ENCODE measurements at places on chromosomes 4 and X.

- peaks cover 7% of the 10 kb centered on the region for H3K4me1 ChIP-seq
- no peak overlapping the region for H3K4me3 ChIP-seq
- H3K36me3 ChIP-seq = peaks cover 66% of the 10 kb centered on the region
- DNase-seq = no peak
- H3K27ac ChIP-seq = no peak overlapping the region
Observed at GRCh38 chr4:185317880-185318279, 77.8 kb downstream of the LRP2BP start.

DNA sequence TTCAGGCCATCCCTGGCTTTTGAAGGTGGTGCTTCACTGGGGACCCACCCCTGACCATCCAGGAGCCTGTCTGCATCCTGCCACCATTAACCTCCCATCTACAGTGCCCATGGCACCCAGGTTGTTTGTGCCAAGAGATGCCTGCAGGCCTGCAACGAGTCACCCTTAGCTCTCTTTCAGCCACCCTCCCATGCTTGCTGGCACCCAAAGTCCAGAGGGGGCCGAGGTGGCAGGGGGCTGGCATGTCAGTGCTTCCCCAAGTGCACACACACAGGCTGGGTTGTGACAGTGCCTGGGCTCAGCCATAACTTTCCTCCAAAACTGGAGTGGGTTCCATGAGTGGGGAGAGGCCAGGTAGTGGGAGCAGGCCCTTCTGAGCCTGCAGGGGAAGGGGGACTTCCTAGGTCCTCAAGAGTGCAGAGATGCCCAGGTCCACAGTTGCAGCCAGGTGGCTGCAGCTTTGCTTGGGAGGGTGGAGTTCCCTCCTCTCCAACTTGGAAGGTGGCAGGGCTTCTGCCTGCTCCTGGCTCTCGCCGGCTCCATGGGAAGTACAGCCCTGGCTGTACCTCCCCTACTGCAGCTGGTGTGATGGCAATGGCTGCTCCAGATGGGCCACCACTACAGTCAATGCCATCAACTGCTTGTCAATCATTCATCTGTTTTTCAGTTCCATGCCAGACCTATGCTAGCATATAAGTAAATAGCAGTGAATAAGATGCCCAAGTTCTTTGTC lies 235.9 kb upstream of the GIMD1 start:
- no peaks in the 10 kb centered on the region for H3K36me3 ChIP-seq
- DNase-seq = no peak
- no peaks in the 10 kb centered on the region for H3K4me1 ChIP-seq

- peaks cover 24% of the 10 kb centered on the region for H3K4me1 ChIP-seq
- DNase-seq = no peak
- peak overlapping the region; percentile 81 for H3K4me3 ChIP-seq
- peaks cover 61% of the 10 kb centered on the region for H3K27me3 ChIP-seq
Observed at GRCh38 chrX:134174273-134174660, 62.7 kb upstream of the CCDC160 start.

DNA sequence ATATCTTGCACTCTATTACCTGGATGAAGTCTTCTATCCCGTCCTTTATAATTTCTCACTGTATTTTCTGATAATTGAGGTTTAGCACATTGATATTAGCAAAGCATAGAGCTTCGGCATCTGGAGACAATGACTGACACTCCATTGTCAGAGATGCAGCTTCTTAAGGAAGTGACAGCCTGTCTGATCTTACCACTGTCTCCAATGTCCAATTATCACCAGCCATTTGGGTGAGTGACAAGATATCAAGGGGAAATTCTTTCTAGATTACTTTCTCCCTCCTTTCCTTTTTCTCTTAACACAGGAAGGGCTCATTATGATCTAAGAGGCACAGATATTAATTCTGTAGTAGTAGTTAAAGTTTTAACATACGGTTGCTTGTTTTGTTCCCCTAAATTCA lies 86.4 kb downstream of the LDB2 start:
- DNase-seq = no peak
- no peaks in the 10 kb centered on the region for H3K4me1 ChIP-seq
- no peaks in the 10 kb centered on the region for H3K27me3 ChIP-seq
- no peaks in the 10 kb centered on the region for H3K36me3 ChIP-seq
- no peak overlapping the region for H3K4me3 ChIP-seq

GRCh38 chrX:20445109-20445508 lies 178.4 kb upstream of the RPS6KA3 start:
- peaks cover 9% of the 10 kb centered on the region for H3K27me3 ChIP-seq
- H3K36me3 ChIP-seq = no peaks in the 10 kb centered on the region
- no peak overlapping the region for H3K27ac ChIP-seq
- peaks cover 44% of the 10 kb centered on the region for H3K4me1 ChIP-seq
- H3K4me3 ChIP-seq = no peak overlapping the region

- H3K4me3 ChIP-seq = no peak overlapping the region
- H3K27me3 ChIP-seq = peaks cover 7% of the 10 kb centered on the region
- H3K36me3 ChIP-seq = no peaks in the 10 kb centered on the region
- no peak overlapping the region for H3K27ac ChIP-seq
- DNase-seq = no peak
Observed at GRCh38 chrX:126820700-126821420, 1.3 kb downstream of the PRR32 start.

- H3K4me1 ChIP-seq = peaks cover 4% of the 10 kb centered on the region
- H3K36me3 ChIP-seq = no peaks in the 10 kb centered on the region
- no peak for DNase-seq
- H3K4me3 ChIP-seq = no peak overlapping the region
- H3K27me3 ChIP-seq = peaks cover 32% of the 10 kb centered on the region
Observed at GRCh38 chr4:146154057-146154456, 21.5 kb upstream of the LSM6 start.

DNA sequence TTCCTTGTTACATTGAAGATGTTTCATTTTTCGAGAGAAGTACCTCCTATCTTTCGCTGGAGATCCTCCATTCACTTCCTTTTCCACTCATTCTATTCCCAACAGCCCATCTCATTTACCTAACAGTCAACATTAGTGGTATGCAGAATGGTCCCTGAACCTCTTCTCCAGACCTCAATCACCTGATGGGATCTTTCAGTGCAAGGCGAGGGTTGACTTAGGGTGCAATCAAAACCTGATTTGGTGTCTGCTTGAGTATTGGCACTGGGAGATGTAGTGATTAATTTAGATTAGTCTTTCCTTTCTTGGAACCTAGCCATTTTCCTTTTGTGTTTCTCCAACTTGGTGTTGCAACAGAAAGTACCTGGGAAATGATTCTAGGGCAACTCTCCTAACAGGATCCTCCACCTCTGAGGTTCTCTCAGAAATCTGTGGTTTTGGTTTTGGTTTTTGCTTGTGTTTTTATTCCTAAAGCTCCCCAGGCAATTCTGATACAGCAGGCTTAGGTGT lies 18.4 kb downstream of the DDX3X start:
- peaks cover 58% of the 10 kb centered on the region for H3K4me1 ChIP-seq
- no peak overlapping the region for H3K4me3 ChIP-seq
- H3K27ac ChIP-seq = peak overlapping the region; percentile 11
- H3K27me3 ChIP-seq = no peaks in the 10 kb centered on the region
- no peak for DNase-seq
- H3K36me3 ChIP-seq = peaks cover 44% of the 10 kb centered on the region

- no peaks in the 10 kb centered on the region for H3K4me1 ChIP-seq
- H3K36me3 ChIP-seq = no peaks in the 10 kb centered on the region
- no peak overlapping the region for H3K27ac ChIP-seq
- H3K4me3 ChIP-seq = no peak overlapping the region
Observed at GRCh38 chr4:138229160-138229559, 13.0 kb downstream of the SLC7A11 start.

- H3K4me3 ChIP-seq = no peak overlapping the region
- peaks cover 6% of the 10 kb centered on the region for H3K27me3 ChIP-seq
- no peak for DNase-seq
- peaks cover 2% of the 10 kb centered on the region for H3K36me3 ChIP-seq
- no peaks in the 10 kb centered on the region for H3K4me1 ChIP-seq
- no peak overlapping the region for H3K27ac ChIP-seq
Observed at GRCh38 chrX:110153244-110153643, 150.3 kb downstream of the TMEM164 start.

GRCh38 chr4:16007471-16008095 lies 44.6 kb upstream of the FGFBP2 start:
- no peaks in the 10 kb centered on the region for H3K4me1 ChIP-seq
- no peak for DNase-seq
- H3K27ac ChIP-seq = no peak overlapping the region
- H3K27me3 ChIP-seq = peaks cover 30% of the 10 kb centered on the region
- H3K36me3 ChIP-seq = no peaks in the 10 kb centered on the region

- no peak within 1 kb of the TSS for H3K4me3 ChIP-seq
- DNase-seq = no peak
- H3K4me1 ChIP-seq = no peaks in the 10 kb centered on the region
- peaks cover 58% of the 10 kb centered on the region for H3K27me3 ChIP-seq
Observed at GRCh38 chrX:55623100-55623499, at the start of gene FOXR2. FOXR2 (plus strand) TSS chrX:55623400; CDS start chrX:55623712, 312 bp downstream.

DNA sequence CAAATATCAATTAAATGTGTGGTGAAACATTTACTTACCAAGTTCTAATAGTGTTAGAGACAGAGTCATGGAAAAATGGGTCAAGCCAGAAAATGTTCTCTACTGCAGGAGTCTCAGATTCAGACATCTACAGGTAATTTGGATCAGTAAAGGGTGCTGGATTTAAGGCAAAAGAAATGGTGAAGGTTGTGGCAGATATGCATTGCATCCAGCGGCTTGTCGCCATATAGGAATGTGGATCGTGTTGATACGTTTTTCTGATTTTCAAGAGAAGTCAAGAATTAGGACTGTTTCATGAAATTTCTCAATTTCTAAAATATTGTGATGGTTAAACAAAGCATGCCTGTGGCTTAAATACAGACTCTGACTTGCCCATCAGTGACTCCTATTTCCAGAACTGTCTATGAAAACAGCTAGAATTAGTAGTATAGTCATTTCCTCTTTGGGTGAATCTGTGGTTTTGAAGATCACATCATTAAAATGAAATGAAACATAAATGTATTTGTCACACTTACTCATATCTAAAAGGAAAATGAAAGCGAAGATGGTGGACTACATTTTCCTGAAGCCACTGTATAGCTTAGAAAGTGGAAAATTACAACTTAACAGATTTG lies 110.1 kb upstream of the VEGFC start:
- DNase-seq = no peak
- no peak overlapping the region for H3K27ac ChIP-seq
- no peaks in the 10 kb centered on the region for H3K36me3 ChIP-seq
- no peak overlapping the region for H3K4me3 ChIP-seq
- H3K4me1 ChIP-seq = peaks cover 9% of the 10 kb centered on the region
- H3K27me3 ChIP-seq = no peaks in the 10 kb centered on the region

DNA sequence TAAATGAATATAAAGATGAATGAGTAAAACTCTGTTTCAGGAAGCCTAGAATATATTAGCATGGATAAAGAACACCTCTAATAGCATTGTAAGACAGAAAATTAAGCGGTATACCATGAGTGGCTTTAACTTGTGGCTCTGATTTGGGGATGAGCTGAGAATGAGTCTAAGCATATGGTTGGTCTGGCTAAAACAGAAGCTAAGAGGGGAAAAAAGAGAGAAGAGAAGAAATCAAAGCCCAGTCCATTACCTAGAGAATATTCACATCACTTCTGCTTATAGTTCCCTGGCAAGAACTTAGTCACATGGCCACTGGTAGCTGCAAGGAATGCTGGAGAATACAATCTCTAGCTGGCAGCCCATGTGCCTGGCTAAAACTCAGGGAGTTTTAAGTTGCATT lies 414.5 kb downstream of the PRDM5 start:
- no peak overlapping the region for H3K27ac ChIP-seq
- no peak overlapping the region for H3K4me3 ChIP-seq
- no peaks in the 10 kb centered on the region for H3K36me3 ChIP-seq
- H3K4me1 ChIP-seq = no peaks in the 10 kb centered on the region

DNA sequence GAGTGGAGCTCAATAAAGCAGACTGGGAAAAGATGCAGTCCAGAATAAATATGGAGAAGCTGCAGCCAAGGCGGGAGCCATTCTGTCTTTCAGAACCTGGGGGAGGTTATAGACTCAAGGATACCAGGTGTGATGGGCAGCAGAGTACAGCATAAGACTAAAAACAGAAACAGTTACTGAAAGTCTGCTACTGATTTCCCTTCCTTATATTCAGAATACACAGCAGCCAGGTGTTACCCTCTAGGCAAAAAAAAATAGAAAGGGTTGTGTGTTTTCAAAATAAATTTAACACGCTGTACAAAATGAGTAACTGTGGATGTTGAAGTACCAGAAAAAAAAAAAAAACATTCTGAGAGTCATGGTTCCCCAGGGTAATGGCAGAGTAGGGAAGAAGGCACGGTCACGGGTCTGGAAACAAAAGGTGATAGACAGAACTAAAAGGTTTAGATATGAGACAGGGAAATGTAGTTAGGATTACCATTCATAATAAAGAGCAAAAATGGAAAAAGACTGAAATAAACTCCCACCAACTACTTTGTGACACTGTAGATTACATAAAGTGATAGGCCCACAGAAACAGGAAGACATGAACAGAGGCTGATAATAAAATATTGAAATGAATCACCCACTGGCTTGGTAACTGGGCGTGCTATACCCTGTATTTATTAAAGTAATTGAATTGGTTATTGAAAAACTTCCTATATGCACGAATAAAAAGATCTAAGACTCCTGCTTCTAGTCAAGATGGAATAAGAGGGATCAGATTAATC lies 10.8 kb upstream of the HHIP start:
- H3K4me1 ChIP-seq = no peaks in the 10 kb centered on the region
- H3K27ac ChIP-seq = no peak overlapping the region
- no peaks in the 10 kb centered on the region for H3K36me3 ChIP-seq
- peaks cover 3% of the 10 kb centered on the region for H3K27me3 ChIP-seq
- DNase-seq = no peak

- H3K27ac ChIP-seq = no peak overlapping the region
- H3K4me3 ChIP-seq = no peak overlapping the region
- H3K27me3 ChIP-seq = no peaks in the 10 kb centered on the region
- peaks cover 6% of the 10 kb centered on the region for H3K36me3 ChIP-seq
- H3K4me1 ChIP-seq = peaks cover 57% of the 10 kb centered on the region
Observed at GRCh38 chr4:80495865-80496264, 160.3 kb downstream of the CFAP299 start.

GRCh38 chr4:41537292-41537890 lies 566 bp upstream of the LIMCH1 start:
- H3K27ac ChIP-seq = no peak overlapping the region
- H3K36me3 ChIP-seq = no peaks in the 10 kb centered on the region
- DNase-seq = no peak

DNA sequence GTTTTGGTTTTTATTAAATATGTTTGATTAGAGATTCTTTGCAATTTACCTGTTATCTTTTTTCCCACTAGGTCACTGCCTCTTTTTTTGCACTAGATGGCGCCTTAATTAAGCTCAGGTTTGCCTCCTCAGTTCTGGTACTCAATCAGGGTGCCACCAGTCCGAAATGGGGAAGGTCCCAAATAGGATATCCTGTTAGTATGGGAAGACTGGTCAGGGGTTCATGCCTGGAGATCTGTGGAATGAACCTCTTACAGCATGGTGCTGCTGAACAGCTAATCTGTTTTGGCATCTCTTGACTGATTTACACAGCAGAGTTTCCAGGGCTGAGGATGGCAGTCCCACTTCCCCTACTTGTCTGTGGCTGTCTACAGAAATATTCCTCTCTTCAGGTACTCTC lies 24.2 kb upstream of the VSIG1 start:
- peaks cover 14% of the 10 kb centered on the region for H3K27me3 ChIP-seq
- peak overlapping the region; percentile 34 for H3K4me3 ChIP-seq
- peaks cover 70% of the 10 kb centered on the region for H3K4me1 ChIP-seq
- H3K27ac ChIP-seq = peak overlapping the region; percentile 64

GRCh38 chr4:103307453-103308247 lies 109.5 kb upstream of the CENPE start:
- H3K36me3 ChIP-seq = no peaks in the 10 kb centered on the region
- no peak for DNase-seq
- no peaks in the 10 kb centered on the region for H3K27me3 ChIP-seq
- H3K27ac ChIP-seq = no peak overlapping the region

Measured in activated T-cell treated with anti-CD3 and anti-CD28 coated beads, Interleukin-2, amount 50 U/mL, for 24 hours (primary cell).